Bronchial epithelial cell (primary cell): ENCODE measurements at places on chromosomes 13 and 19.

- DNase-seq, result no peak
Observed at GRCh38 chr13:110888390-110888789, 26.5 kb downstream of the ANKRD10 start.

GRCh38 chr19:3656747-3657394 lies 30.3 kb upstream of the CACTIN start:
- DNase-seq, result peak; percentile 12

DNA sequence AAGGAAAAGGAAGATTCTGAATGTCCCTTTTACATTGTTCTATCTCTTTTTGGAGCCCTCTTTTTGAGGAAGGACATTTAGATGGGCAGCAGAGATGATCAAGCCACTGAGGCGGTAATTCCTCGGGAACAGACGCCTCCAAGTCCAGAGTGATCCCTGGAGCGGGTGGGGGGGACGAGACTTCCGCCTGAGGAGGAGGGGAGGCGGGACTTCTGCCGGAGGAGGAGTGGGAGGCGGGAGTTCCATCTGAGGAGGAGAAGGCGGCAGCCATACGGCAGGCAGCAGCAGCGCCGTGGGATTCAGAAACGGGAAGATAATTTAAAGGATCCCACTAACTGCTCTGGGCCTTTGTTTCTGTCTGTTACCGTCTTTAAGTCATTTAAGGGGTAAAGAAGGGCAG lies 37.6 kb upstream of the CD177 start:
- no peak for DNase-seq

GRCh38 chr19:6826281-6826920 lies 53.9 kb downstream of the VAV1 start:
- no peak for DNase-seq
